ENCODE measurements at places on chromosomes 2 and 18. TPM values are rescaled to one million over a fixed set of nuclear protein-coding genes. Genes with fewer than 3 reads are reported as not detected.

MARCHF4 gene
- total RNA-seq: not detected

CNGA3 gene
- total RNA-seq: not detected

GRCh38 chr2:33267756-33268155, 208.7 kb upstream of the RASGRP3 start:
- DNase-seq: no peak

DNA sequence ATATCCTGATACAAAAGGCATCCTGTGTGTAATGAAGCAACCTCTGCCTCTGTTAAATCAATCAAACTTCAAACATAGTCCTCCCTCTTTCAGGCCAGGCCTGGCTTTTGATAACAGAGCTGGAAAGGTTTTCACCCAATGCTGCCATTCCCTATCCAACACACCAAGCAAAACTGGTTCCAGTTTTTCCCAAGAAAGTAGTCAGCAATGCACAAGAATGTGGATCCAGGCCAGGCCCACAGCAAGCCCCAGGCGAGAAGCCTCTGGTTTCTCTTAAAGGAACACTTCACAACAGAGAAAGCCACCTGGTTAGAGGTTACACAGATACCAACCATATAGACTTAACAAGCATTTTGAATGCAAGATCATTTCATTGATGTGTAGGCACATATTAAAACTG, 49.2 kb upstream of the CCDC150 start:
- no peak for DNase-seq

TMEM37 gene
- total RNA-seq: 0.49 TPM

GRCh38 chr2:85236084-85236483, 91.7 kb downstream of the TGOLN2 start:
- DNase-seq: no peak

HOXD8 gene
- not detected for total RNA-seq

HOXD12 gene
- total RNA-seq: not detected

DNA sequence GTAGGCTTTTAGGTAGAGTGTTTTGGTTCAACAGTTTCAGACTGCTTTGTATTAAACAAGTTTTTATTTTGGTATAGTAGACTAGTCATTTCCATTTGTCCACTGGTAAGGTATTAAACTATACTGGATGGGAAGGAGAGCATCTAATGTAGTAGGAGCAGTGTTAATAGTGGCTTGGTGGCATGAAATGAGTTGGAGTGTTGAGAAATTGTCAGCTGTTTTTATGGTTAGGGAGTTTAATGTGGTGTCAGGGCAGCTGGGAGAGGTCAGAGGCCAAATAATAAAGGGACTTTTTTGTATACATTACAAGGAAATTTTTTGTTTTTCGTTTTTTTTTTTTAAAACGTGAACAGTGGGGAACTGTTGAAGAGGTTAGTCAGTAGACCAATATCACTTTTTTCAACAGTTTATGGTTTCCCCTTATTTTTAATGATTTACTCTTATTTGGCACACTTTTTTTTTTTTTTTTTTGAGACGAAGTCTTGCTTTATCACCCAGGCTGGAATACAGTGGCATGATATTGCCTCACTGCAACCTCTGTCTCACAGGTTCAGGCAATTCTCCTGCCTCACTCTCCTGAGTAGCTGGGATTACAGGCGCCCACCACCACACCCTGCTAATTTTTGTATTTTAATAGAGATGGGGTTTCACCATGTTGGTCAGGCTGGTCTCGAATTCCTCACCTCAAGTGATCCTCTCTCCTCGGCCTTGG, 21.2 kb downstream of the ACTR3 start:
- no peak for DNase-seq

MYOM1 gene
- 0.29 TPM for total RNA-seq

DNA sequence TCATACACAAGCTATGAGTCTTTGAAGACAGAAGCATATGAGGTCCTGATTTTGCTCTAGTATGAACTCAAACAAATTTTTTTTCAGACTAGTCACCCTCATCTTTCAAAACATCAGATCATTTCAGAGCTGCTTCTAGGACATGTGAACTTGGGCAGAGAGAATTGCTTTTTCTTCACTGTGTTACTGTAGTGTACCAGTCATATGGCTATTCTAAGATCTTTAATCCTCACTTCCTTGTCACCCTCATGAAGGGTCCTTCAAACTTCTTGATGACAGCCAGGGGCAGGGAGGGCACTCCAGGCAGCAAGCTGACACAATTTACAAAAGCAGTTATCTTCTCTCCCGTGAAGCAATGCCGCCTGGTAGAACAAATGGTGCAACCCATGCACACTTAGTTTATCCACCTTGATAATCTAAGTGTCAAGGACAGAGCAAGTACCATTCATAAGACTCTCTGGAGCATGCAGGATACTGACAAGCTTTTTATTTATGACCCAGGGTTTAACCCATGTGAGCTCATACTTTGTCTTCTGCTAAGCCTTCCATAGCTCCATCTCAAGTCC, 200.6 kb downstream of the DPP10 start:
- no peak for DNase-seq

CNNM3 gene
- total RNA-seq: 16.9 TPM

DNA sequence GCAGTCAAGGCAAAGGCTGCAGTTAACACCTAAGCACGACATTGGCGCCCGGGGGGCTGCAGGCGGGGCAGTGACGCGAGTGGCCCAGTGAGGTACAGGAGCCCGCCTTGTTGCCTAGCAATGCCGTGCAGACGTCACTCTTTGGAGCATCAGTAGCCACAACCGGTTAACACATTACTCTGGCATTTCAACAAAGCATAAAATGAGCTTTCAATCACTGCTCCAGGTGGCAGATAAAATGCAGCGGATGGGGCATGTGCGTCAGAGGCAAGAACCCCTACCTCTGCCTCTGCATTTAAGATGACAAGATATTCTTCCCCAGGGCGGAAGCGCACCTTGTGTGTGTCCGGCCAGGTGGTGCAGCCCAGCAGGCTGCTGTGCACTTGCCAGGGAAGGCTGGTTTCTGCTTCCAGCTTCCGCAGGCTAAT, 139.4 kb downstream of the MTCL1 start:
- no peak for DNase-seq

GRCh38 chr18:54127759-54128378, 96.6 kb downstream of the MBD2 start:
- DNase-seq: no peak

GRCh38 chr18:69980509-69980908, 32.8 kb upstream of the CD226 start:
- no peak for DNase-seq

UGT1A10 gene
- not detected for total RNA-seq

SYT4 gene
- total RNA-seq: not detected

GRCh38 chr18:74194691-74195090, 46.4 kb downstream of the TIMM21 start:
- no peak for DNase-seq

CAPN14 gene
- not detected for total RNA-seq

GRCh38 chr2:233339427-233339826, 14.9 kb upstream of the DGKD start:
- no peak for DNase-seq

LRP2 gene
- 0.13 TPM for total RNA-seq

GRCh38 chr2:60413814-60414168, 139.7 kb downstream of the BCL11A start:
- no peak for DNase-seq

AMER3 gene
- total RNA-seq: not detected

RBM45 gene
- 16.8 TPM for total RNA-seq

UGT1A8 gene
- total RNA-seq: not detected

All from K562 (cell line).